ENCODE measurements at places on chromosomes 12 and 14. TPM values are rescaled to one million over a fixed set of nuclear protein-coding genes. Genes with fewer than 3 reads are reported as not detected.

GRCh38 chr14:65961004-65961403 lies 525.2 kb upstream of the CCDC196 start:
- H3K27me3 ChIP-seq = peaks cover 4% of the 10 kb centered on the region
- no peaks in the 10 kb centered on the region for H3K36me3 ChIP-seq
- H3K4me3 ChIP-seq = no peak overlapping the region
- DNase-seq = peak; percentile 39

- peak overlapping the region; percentile 100 for H3K27ac ChIP-seq
- peaks cover 51% of the 10 kb centered on the region for H3K4me1 ChIP-seq
- DNase-seq = no peak
These were observed 19.3 kb upstream of the CLEC2D start for GRCh38 chr12:9650151-9650576.

- no peaks in the 10 kb centered on the region for H3K36me3 ChIP-seq
- H3K27ac ChIP-seq = no peak overlapping the region
- no peak overlapping the region for H3K4me3 ChIP-seq
- peaks cover 5% of the 10 kb centered on the region for H3K27me3 ChIP-seq
These were observed 426.6 kb downstream of the ATP23 start for GRCh38 chr12:58368001-58368400.

Gene ARHGAP9
- 225 TPM for total RNA-seq

Gene TSPAN31
- 11.8 TPM for total RNA-seq
